Omental fat pad (tissue), 4 donors: ENCODE measurements at places on chromosomes 6 and 20.

DNA sequence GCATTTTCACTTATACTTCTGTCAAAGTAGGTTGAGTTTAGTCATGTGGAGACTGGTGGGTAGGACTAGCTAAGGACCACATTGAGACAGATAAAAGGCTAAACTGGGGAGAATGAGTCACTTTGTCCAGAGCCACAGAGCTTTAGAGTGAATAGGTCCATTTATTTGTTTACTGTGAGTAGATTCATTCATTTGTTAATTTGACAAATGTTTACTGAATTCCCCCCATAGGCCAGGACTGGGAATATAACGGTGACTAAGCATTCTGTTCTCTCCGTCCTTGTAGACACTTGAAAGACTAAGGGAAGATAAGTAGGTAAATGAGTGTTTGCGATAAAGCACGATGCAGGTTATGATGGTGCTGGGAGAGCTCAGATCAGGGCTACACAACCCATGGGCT lies 699.7 kb upstream of the ID4 start:
- DNase-seq = no peak

- no peak for DNase-seq
These were observed 99.1 kb upstream of the ISM1 start for GRCh38 chr20:13121840-13122515.

DNA sequence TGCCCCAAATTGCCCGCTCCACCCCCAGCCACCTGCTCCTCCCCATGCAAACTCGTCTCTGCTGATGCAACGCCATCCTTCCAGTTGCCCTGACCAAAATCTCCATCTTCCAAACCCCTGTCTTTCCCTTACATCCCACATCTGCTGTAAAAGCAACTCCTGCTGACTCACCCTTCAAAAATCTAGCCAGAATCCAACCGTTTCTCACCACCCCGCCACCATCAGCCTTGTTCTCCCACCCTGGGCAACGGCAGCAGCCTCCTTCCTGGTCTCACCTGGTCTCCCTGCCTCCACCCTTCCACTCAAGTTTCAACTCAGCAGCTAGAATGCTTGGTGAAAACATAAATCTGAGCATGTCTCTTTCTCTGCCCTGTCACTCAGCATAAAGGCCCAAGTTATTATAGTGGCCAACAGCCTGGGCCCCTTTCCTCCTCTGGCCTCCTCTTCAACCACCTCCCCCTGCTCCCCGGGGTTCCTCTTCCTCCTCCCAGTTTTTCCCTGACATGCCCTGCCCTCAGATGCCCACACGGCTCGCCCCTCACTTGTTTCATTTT lies 7.2 kb upstream of the SYNJ2 start:
- DNase-seq = no peak

DNA sequence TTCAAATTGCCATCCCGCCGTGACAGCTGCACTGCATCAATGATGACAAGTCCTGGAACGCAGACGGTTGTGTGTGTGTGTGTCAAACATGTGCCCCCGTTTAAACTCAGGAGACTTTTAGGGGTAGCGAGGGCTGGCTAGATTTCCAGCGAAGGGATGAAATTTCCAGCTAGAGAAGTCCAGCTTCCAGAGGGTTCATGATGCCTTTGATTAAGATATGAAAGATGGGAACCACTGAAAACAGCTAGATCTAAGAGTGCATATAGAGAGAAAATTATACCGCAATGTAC lies 644 bp downstream of the KIZ start:
- no peak for DNase-seq

- DNase-seq = peak; percentile 90
These were observed 66.2 kb upstream of the SNX9 start for GRCh38 chr6:157756708-157757429.

GRCh38 chr20:46118481-46119020 lies 437 bp downstream of the CD40 start:
- DNase-seq = no peak

- no peak for DNase-seq
These were observed 512.8 kb upstream of the JARID2 start for GRCh38 chr6:14732844-14733757.

DNA sequence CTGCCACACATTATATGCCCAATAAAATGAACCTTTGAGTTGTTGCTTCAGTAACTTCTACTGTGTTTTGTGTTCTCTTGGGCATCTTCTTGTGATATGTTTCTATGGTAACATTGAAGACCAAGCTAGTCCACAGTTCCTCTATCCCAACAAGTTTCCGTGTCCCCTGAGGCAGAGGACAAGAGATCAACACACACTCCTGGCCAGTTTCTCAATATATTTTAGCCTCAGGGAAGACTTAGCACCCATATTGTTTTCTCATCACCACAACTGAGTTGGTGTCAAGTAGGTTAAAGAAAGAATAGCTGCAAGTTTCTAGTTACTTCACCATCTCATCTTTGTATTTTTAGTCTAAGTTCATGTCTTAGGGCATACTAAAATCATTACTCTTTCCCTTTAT lies 277.5 kb downstream of the UST start:
- no peak for DNase-seq

DNA sequence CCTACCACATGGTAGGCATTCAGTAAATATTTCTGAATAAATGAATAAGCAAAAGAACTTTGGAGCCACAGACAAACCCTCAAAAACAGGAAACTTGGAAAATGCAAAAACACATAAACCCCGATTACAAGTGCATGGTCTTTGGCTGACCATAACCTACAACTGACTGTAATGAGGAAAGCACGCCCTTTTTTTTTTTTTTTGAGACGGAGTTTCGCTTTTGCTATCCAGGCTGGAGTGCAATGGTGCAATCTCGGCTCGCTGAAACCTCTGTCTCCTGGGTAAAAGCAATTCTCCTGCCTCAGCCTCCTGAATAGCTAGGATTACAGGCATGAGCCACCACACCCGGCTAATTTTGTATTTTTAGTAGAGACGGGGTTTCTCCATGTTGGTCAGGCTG lies 11.9 kb upstream of the LATS1 start:
- no peak for DNase-seq

DNA sequence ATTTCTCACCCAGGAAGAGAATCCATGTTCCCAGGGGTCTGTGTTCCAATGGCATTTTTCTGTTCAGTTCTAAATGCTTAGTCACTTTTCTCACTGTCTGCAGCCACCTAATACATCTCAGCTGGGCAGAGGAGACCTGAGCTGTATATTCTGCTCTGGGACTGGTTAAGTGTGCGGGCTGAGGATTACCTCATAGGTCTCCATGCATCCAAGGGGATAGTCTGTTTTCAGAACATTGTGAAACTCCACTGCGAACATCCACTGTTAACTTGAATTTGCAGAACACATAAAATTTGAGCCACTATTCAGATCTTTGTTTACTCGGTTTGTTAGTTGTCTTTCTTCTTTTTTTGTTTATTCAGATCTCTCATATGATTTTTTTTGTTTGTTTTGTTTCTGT lies 947.1 kb downstream of the TFAP2A start:
- no peak for DNase-seq

DNA sequence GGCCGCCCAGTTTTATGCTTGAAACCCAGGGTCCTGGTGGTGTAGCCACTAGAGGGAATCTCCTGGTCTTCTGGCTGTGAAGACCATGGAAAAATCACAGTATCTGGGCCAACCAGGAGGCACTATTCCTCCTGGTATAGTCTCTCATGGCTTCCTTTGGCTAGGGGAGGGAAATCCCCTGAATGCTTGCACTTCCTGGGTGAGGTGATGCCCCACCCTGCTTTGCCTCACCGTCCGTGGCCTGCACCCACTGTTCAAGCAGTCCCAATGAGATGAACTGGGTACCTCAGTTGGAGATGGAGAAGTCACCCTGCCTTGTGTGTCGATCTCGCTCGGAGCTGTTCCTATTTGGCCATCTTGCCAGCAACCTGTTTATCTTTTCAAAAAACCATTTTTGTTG lies 10.1 kb upstream of the ZNF337 start:
- DNase-seq = no peak

DNA sequence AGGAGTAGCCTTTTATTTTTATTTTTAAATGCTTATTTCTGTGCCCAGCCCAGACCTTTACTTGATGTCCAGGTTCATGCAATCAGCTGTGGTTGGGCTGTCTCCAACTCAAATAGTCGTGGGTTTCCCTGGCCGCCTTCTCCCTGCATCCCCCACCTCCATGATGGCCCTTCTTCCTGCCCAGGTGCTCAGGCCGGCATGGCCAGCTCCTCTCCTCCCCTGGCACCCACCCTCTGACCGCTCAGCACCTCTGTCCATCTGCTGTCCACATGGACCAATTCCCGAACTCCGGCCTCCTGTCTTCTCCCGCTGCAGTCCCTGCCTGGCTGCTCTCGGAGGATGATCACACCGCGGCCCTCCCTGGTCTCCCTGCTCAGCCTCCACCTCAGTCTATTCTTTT lies 81.2 kb upstream of the SULF2 start:
- no peak for DNase-seq

DNA sequence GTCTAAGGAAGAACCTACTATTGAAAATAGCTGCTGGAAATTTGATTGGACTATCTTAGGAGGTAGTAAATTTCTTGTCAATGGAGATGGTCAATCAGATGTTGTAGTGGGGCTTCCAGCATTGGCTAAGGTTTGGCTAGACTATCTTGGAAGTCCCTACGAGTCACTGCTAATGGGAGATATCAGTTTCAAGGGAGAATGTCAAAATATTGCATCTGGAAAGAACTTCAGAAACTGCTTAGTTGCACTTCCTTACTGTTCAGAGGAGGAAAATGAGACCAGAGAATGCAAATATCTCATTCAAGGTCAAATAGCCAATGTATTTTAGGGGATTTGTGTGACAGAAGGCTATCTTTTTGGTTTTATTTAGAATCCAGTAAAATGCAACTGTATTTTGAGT lies 53.5 kb upstream of the CCN2 start:
- DNase-seq = no peak

DNA sequence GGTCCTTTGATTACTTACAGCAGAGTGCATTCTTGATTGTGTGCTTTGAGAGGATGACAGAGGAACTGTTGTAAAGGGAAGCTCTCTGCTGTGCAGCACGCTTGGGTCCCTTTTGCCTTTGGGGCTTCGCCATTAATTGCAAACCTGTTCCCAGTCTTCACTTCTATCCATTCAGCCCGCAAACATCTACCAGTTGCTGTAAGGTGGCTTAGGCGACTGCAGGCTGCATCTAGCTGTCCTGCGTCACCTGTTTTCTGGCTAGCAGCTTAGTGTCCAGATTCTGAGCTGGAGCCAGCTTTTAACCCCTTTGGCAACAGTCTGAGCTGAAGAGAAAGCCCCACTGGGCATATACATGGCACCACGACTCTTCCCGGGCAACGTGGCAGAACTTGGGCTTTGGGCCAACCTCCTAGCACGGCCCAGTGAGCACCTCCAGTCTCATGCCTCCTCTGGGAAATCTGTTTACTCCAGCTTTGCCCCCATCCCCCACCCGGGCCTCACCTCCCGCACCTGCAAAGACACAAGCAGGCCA lies 2.5 kb upstream of the FASTKD5 start:
- no peak for DNase-seq

DNA sequence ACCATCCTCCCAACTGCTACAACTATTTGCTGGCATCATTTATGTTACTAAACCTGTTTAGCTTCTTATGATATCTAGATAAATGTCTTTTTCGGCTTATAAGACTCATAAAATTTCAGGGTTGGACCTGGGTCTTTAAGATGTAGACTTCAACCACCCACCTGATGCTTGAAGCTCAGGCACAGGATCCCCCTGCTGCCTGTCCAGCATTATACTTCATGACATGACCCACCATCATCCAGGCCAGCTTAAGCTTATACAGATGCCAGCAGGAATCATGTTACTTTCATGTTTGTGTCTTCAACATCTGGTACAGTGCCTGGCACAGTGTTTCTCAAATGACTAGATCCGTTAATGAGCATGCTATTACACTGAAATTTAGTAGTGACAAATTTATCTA lies 47.4 kb downstream of the SLC17A5 start:
- DNase-seq = no peak

- DNase-seq = no peak
These were observed 20.2 kb upstream of the TTK start for GRCh38 chr6:79984261-79984660.

GRCh38 chr6:151690303-151690702 lies 117.2 kb upstream of the ESR1 start:
- no peak for DNase-seq

GRCh38 chr6:134678436-134678889 lies 271.4 kb downstream of the ALDH8A1 start:
- DNase-seq = no peak

DNA sequence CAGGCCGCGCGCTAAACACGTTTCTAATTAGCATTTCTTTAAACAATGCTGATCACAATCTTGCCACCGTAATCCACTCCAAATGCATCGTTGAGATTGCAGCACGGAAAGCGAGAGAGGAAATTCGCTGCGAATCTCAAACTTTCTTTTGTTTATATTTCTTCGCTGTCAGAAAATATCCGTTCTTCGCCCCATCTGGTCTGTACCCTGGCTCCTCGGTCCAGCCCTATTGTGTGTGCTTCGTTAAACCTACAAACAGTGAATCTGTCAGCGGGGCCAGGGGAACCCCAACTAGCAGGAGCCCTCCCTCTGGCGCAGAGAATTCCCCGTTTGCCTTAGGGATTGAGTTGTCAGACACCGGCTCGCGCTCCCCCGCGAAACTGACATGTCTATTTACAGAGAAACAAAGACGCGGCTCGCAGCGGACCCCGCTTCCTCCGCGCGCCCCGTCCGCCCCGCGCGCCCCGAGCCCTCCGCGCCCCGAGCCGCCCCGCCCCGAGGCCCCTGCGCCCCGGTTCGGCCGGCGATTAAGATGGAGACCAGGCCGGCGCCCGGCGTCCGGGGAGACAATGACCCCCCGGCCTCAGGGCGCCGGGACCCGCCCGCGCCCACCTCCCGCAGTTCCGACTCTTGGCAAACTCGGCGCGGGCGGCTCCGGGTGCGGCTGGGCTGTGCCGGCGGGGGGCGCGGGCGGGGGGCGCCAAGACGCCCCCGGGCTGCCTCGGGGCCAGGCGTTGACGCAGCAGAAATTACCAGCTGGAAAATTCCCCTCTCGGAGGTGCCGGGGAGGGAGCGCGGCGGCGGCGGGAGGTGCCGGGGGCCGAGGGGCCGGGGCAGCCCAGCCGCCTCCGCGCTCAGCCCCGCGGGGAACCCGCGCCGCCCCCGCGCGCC lies 874 bp downstream of the ZBTB46 start:
- no peak for DNase-seq

DNA sequence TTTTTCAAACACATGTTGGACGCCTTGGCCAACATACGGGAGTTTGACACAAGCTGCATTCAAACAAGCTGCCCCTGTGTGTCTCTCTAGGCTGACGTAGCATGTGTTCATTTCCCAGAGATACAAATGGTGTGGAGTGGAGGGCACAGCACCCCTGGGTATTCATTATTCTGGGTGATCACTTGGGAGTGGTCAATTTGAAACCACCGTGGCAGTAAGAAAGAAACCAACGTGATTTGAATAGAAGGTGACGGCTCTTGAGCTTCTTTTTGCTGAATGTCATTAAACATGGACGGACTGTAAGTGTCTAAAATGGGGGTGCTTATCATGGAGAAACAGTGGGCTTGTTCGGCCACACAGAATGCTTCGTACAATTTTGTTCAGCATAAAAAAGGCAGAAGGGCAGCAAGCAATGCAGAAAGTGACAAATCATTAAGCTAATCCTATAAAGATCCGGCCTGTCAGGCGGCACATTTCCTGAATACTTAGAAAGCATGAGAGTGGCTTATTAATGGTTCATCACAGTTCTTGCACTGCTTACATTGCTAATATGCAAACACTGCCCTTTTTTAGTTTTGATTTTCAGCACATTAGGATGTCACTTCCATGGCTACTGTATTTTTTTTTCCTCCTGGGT lies 1261.9 kb upstream of the CITED2 start:
- DNase-seq = no peak
